ENCODE measurements at places on chromosomes 7 and 10. TPM values are rescaled to one million over a fixed set of nuclear protein-coding genes. Genes with fewer than 3 reads are reported as not detected.

The GRID2IP gene
- not detected for polyA plus RNA-seq

- H3K27ac ChIP-seq: no peak overlapping the region
- H3K36me3 ChIP-seq: no peaks in the 10 kb centered on the region
- H3K27me3 ChIP-seq: no peaks in the 10 kb centered on the region
- H3K4me1 ChIP-seq: no peaks in the 10 kb centered on the region
Measured at GRCh38 chr7:50166997-50167965, 74.2 kb upstream of the ZPBP start.

The CDK14 gene
- 6.9 TPM for polyA plus RNA-seq

The HOXA5 gene
- polyA plus RNA-seq: 29.4 TPM

GRCh38 chr10:120719333-120719732 is 131.8 kb upstream of the WDR11 start:
- DNase-seq: no peak
- no peak overlapping the region for H3K27ac ChIP-seq
- H3K27me3 ChIP-seq: no peaks in the 10 kb centered on the region
- H3K4me3 ChIP-seq: no peak overlapping the region
- no peaks in the 10 kb centered on the region for H3K36me3 ChIP-seq

The HOXA2 gene
- 2.4 TPM for polyA plus RNA-seq

The OR2A1 gene
- not detected for polyA plus RNA-seq

DNA sequence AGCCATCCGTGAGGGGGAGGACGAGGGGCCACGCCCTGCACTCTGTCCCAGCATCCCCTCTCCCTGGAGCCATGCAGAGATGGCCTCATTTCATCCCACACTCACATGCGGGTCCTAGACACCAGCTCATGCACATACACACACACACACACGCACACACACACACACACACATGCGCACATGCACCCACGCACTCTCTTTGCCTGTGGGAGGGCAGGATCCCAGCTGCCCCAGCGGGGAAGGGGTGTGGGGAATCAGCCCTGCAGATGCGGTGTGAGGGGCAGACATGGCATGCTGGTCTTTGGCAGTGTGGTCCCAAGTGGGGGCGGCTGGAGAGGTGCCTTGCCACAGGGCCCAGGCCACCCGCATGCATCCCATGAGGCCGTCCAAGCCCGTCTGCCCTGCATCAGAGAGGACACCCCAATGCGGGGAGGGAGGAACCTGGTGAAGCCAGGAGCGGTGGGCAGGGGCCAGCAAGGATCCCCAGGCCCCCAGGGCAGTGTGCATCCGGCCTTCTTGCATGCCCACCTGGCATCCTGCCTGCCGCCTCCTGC is 68.1 kb downstream of the LHPP start:
- H3K4me3 ChIP-seq: no peak overlapping the region
- no peaks in the 10 kb centered on the region for H3K4me1 ChIP-seq
- H3K27me3 ChIP-seq: no peaks in the 10 kb centered on the region
- no peak overlapping the region for H3K27ac ChIP-seq
- H3K36me3 ChIP-seq: no peaks in the 10 kb centered on the region
- DNase-seq: no peak

DNA sequence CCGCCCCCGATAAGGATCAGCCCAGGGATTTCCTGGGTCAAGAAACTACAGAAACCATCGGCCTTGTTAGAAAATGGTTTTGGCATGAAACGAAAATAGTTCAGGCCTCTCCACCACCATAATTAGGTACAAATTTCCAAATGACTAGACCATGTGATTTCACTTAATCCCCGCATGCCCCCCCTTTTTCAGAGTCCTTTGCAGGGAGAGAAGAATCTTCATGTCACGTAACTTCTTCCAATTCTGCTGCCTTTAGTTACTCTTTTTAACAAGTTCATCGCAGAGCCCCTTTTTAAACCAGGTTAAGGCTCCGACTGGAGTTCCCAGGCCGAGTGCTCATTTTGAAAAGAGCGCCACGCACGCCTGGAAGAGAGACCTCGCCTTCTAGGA is 3.4 kb downstream of the PDGFA start:
- H3K27me3 ChIP-seq: peaks cover 9% of the 10 kb centered on the region
- H3K27ac ChIP-seq: no peak overlapping the region
- H3K36me3 ChIP-seq: no peaks in the 10 kb centered on the region
- H3K4me3 ChIP-seq: no peak overlapping the region

- H3K36me3 ChIP-seq: no peaks in the 10 kb centered on the region
- H3K27me3 ChIP-seq: no peaks in the 10 kb centered on the region
- DNase-seq: no peak
- H3K4me1 ChIP-seq: 0 out of 2 replicates have a peak, but pooled peaks cover 2% of the 10 kb centered on the region
- H3K4me3 ChIP-seq: no peak overlapping the region
Measured at GRCh38 chr10:99869581-99870122, 87.2 kb downstream of the ABCC2 start.

DNA sequence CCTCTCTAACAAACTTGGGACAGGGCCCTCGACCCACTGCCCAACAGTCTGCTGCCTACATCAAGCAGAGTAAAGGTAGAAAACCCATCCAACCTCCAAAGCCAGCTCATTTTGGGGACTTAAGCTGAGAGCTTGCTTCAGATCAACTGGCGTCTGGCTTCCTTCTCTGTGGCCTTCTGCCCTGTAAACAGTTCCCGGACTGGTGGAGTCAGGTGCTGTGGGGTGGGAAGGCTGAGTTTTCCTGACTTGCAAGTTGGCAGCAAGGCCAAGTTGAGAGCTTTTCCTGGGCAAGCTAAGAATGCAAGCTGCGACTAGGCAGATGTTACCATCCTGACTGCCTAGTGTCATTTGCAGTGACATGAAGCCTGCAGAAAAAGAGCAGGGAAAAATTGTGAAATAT is 3.7 kb downstream of the GALNT17 start:
- H3K36me3 ChIP-seq: no peaks in the 10 kb centered on the region
- no peak for DNase-seq
- H3K4me3 ChIP-seq: no peak overlapping the region
- no peaks in the 10 kb centered on the region for H3K27me3 ChIP-seq
- H3K4me1 ChIP-seq: no peaks in the 10 kb centered on the region
- H3K27ac ChIP-seq: no peak overlapping the region

DNA sequence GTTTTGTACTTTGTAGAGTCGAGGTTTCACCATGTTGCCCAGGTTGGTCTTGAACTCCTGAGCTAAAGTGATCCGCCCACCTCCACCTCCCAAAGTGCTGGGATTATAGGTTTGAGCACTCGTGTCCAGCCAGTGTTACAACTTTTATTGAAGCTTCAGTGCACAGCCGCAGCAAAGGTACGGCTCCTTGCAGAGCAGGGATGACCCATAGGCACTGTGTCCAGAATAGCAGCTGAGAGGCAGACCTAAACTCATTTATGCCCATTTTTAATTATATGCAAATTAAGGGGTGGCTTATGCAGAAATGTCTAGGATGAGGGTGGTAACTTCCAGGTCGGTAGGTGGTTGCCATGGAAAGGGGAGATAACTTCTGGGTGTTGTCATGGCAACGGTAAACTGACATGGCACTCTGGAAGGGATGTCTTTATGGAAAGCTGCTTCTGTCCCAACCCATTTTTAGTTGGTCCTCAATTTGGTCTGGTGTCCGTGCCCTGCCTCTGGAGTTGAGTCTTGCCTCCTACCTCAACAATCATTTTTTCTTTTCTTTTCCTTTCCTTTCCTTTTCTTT is 22.7 kb downstream of the NYAP1 start:
- DNase-seq: no peak
- H3K36me3 ChIP-seq: no peaks in the 10 kb centered on the region
- no peak overlapping the region for H3K27ac ChIP-seq
- no peak overlapping the region for H3K4me3 ChIP-seq
- peaks cover 3% of the 10 kb centered on the region for H3K4me1 ChIP-seq
